ENCODE measurements at places on chromosomes 4 and X.

DNA sequence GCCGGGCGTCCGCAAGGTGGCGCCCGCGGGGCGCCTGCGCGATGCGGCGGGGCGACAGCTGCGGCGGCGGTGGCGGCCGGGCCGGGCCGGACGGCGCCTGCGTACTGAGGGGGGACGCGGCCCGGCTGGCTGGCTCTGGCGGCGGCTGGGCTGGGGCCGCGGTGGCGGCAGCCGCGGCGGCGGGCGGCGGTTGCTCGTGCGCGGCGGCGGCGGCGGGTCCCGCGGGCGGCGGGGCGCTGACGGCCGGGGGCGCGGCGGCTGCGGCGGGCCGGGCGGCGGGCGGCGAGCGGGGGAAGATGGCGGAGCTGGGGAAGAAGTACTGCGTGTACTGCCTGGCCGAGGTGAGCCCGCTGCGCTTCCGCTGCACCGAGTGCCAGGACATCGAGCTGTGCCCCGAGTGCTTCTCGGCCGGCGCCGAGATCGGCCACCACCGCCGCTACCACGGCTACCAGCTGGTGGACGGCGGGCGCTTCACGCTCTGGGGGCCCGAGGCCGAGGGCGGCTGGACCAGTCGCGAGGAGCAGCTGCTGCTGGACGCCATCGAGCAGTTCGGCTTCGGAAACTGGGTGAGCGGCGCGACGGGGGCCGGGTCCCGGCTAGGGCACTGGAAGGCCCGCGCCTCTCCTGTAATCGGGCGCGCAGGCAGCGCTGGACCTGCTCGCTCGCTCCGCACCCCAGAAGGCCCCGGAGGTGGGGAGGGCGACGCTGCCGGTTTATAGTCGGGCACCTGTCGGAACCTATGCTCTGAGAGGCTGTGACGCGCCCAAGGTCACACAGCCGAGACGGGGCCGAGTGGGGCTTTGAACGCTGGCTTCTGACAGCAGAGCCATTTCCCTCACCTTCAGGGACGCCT, at the start of gene TADA2B:
Gene TADA2B, plus strand, starts transcription at position 89 of the 853 bp plus-strand sequence. Its CDS starts 208 bp downstream, at position 297.
- peak; percentile 59 for DNase-seq

GRCh38 chrX:48002319-48002718, 1.5 kb downstream of the ZNF182 start:
- no peak for DNase-seq

DNA sequence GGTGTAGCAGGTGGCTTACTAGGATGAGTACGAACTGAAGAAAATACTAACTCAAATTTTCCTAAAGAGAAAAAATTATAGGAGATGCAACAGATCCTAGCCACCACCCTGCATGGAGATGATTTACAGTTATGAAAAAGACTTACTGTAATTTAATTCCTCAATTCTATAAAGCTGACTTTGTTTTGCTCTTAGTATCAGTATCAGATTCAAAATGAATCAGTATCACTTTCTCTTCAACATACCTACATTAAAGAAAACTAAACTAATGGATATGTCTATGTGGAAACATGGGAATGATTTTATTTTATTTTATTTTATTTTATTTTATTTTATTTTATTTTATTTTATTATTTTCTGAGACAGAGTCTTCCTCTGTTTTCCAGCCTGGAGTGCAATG, 525.8 kb downstream of the NLGN4X start:
- DNase-seq = no peak

GRCh38 chr4:111283066-111283677, 660.3 kb upstream of the PITX2 start:
- peak; percentile 30 for DNase-seq

- no peak for DNase-seq
Observed at GRCh38 chr4:15587649-15588048, 67.5 kb downstream of the FBXL5 start.

GRCh38 chr4:113383111-113383785, 333.8 kb downstream of the ANK2 start:
- peak; percentile 30 for DNase-seq

DNA sequence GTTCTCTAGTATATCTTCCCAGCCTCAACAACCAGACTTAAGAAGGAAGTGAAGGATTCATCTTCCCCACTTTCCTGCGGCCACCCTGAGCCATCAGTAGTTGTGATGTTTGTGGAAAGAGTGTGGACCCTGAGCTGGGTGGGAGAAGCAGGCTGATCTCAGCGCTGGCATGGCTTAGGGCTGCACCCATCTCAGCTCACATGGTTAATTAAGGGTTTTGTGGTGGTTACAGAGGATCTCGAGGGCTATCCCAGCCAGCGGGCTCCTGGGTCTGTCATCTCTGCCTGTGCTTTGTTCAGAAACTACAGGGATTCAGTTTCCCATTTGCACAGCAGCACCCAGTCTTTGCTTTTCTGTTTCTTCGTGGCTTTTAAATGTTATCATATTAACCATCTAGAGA, 163.4 kb downstream of the PTTG2 start:
- DNase-seq = no peak

- DNase-seq = no peak
Observed at GRCh38 chr4:156660465-156660864, 311.1 kb downstream of the PDGFC start.

- peak; percentile 58 for DNase-seq
Observed at GRCh38 chr4:140755774-140756318, 339 bp downstream of the TBC1D9 start.

- no peak for DNase-seq
Observed at GRCh38 chr4:90648791-90649190, 521.6 kb downstream of the CCSER1 start.

DNA sequence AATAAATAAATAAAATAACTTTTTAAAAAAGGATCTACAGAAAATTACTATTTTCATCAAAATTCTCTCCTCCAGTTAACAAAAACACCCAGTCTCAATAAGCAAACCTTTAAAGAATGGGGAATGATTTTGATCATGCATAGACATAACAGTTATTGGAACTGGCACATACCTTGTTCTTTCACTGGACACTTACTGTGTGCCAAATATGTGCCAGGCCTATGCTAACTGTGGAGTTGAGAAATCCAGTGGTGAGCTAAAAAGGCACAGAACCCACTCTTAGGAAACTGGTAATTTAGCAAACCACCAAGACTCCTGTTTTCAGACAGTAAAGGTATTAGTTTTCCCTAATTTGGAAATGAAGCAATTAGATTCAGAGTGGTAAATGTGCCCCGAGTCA, 39.1 kb downstream of the CLOCK start:
- no peak for DNase-seq

DNA sequence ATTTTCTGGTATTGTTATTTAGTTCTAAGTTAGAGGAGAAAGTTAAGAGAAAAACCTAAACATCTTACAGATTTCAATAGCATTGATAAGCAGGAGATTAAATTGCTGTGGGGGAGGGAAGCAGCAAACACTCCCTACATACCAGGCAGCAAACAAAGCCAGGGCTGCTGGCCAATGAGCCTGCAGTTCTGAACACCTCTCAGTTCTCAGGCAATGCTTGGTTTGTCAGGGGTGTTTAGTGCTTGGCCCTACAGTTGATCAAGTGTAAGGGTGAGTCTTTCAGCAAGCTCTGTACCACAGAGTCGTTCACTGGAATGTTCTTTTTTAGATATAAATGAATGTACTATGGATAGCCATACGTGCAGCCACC, 38.6 kb downstream of the EGFL6 start:
- DNase-seq = no peak

DNA sequence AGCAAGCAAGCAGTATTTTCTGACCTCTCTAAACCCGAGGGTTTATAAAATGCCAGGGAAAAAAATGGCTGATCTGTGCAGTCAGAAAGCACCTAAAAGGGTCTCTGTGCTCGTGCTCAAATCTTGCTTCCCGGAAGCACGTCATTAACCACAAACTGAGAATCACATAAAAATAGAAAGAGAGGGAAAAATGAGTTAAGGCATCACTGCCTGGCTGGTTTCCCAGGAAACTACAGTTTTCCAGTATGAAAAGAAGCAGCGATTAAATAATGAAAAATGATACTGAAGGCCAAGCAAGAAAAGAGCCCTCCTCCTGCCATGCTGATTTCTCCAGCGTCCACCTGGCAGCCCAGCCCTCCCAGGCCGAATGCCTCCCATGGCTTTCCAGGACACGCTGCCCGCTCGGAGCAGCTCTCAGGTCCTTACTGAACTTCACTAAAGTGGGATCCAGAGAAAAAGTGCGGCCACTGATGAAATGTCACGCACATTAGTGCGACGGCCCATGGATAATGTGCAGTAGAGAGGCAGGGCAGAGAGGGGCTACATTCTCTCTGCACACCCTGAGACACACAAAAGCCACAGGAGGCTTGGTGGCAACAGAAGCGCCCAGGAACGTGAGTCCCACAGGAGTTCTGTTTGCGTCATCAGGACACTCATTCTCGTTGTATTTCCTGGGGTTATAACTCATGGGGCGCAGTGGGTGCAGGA, 80.4 kb downstream of the WFS1 start:
- DNase-seq = no peak

- no peak for DNase-seq
Observed at GRCh38 chr4:154953691-154954090, 172.6 kb downstream of the RBM46 start.

- DNase-seq = peak; percentile 52
Observed at GRCh38 chrX:1246816-1247215, 21.8 kb upstream of the CSF2RA start.

DNA sequence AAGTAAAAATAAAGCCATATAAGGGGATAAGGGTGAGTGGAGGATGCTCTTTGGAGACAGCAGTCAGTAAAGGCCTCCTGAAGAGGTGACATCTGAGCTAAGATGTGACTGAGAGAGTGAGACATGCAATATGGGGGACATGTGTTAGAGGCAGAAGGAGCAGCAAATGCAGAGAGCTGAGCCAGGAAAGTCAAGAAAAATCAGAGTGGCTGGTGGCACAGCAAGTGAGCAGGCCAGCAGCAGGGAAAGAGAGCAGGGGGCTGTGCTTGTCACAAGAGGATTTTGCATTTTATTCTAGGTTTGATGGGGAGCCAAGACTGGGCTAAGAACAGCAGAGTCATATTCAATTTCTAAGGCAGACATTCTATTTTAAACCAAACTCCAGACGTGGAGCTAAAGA, 394.5 kb downstream of the KCNIP4 start:
- DNase-seq = no peak

GRCh38 chrX:135531813-135532212, 11.4 kb downstream of the INTS6L start:
- DNase-seq = no peak

- no peak for DNase-seq
Observed at GRCh38 chrX:18793601-18794089, 86.2 kb downstream of the PPEF1 start.

DNA sequence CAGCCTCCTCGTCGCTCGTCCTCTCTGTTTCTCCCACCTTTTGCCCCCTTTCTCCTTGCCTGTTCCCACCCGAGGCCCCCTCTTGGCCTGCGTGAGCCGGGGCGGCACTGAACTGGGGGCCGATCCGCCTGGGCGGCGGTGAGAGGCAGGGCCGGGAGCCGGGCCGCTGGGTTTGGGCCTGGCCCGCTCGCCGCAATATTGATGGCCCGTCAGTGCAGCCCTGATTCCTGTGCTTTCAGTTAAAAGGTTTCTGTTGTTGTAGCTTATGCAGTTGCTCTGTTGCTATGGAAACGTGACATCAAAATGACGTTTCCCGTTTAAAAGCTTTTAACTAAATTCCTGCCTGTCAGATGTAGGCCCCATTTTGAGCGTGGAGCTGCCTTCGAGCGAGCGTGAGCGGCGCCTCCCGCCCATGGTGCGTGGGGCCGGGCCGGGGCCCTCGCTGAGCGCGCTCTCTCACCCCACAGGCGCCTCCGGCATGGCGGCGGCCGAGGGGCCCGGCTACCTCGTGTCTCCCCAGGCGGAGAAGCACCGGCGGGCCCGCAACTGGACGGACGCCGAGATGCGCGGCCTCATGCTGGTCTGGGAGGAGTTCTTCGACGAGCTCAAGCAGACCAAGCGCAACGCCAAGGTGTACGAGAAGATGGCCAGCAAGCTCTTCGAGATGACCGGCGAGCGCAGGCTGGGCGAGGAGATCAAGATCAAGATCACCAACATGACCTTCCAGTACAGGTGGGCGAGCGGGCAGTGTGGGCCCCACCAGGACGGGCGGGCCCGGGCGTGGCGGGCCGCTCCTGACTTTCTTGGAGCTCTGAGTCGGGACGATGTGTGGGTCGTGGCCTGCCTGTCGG, at the start of gene MSANTD1:
Gene MSANTD1, plus strand, starts transcription at position 349 of the 851 bp plus-strand sequence. Its CDS starts 64 bp downstream, at position 413.
- peak; percentile 53 for DNase-seq

DNA sequence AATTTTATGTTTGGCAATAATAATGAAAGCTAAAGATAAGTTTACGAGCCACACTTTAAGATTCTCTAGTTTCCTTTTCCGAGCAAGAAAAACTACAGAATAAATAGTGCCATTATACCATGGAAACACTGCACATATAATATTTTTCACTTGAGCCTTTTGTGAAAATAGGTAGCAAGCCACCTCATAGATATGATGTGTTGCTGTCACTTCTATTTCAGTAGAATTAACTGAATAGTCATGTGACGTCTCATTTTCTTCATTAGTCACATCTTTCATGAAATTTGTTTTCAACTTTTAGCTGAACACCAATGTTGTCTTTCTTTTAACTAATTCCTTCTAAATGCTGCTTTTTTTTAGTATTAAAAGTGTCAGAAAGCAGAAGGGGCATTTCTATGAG, 574.3 kb downstream of the INPP4B start:
- DNase-seq = no peak

DNA sequence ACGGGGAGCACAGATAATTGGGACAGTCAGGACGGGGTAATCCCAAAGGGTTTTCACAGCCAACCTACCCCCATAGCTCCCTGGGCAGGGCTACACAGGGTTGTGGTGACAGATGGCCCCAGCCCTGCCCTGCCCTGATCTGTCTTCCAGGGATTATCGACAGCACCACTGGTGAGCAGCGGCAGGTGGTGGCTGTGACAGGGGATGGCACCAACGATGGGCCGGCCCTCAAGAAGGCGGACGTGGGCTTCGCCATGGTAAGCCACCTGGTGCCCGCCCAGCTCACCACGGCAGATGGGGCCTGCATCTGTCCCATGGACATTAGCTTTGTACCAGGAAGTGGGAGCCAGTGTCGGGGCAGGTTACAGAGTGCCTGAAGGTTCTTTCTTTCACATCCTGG, 39.3 kb downstream of the ATP2B3 start:
- DNase-seq = no peak

GRCh38 chr4:16001484-16001858, 38.5 kb upstream of the FGFBP2 start:
- DNase-seq = peak; percentile 63

DNA sequence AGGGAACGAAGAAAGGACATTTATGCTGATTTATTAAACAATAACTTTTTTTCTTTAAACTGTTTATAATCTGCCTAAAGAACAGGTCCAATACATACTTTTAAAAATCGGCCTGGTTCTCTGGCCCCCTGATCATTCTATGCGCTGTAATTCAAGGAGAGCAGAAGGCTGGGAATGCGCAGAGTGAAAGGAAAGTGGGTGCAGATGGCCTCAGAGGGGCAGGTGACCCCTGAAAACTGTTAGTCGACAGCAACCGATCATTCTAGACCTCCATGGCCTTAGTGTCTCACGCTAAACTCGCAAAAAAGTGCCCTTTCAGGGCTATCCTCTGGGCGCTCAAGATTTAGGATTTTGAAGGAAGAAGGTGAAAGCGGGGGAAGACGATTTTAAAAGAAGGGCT, 2.2 kb downstream of the PDE5A start:
- no peak for DNase-seq

Measured in heart left ventricle (tissue), 16 donors.